Calu3 (cell line): ENCODE measurements at places on chromosomes 6 and 20. TPM values are rescaled to one million over a fixed set of nuclear protein-coding genes. Genes with fewer than 3 reads are reported as not detected.

Gene VWA7
- total RNA-seq, result 22.1 and 37.6 TPM in 2 replicates

Gene CLIC5
- total RNA-seq, result 3.3 and 5.1 TPM in 2 replicates

Gene SNAP25
- 0.73 and 0.83 TPM in 2 replicates for total RNA-seq

GRCh38 chr6:14540810-14541540 is 423.4 kb downstream of the CD83 start:
- peaks cover 7% of the 10 kb centered on the region for H3K4me1 ChIP-seq
- no peak overlapping the region for H3K27ac ChIP-seq
- H3K4me3 ChIP-seq, result no peak overlapping the region
- H3K27me3 ChIP-seq, result no peaks in the 10 kb centered on the region
- DNase-seq, result no peak

DNA sequence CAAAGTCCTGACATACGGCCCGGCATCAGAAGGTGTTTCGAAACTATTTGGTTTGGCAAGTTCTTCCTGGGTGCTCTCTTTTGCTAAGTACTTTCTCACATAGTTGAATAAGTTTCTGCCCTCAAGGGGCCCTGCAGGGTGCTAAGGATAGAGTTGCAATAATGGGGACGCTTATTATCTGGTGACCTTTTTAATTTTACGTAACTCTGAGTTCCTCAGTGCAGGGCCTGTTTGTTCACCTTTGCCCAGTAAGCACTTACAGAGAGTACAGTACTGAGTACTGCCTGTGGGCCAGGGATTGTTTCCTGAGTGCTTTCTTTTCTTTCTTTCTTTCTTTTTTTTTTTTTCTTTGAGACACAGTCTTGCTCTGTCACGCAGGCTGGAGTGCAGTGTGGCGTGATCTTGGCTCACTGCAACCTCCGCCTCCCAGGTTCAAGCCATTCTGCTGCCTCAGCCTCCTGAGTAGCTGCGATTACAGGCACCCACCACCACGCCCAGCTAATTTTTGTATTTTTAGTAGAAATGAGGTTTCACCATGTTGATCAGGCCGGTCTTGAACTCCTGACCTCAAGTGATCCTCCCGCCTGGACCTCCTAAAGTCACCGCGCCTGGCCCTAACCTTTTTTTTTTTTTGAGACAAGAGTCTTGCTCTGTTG is 4.5 kb upstream of the PXMP4 start:
- H3K27me3 ChIP-seq, result no peaks in the 10 kb centered on the region
- no peak overlapping the region for H3K27ac ChIP-seq
- peaks cover 18% of the 10 kb centered on the region for H3K36me3 ChIP-seq
- no peak overlapping the region for H3K4me3 ChIP-seq

DNA sequence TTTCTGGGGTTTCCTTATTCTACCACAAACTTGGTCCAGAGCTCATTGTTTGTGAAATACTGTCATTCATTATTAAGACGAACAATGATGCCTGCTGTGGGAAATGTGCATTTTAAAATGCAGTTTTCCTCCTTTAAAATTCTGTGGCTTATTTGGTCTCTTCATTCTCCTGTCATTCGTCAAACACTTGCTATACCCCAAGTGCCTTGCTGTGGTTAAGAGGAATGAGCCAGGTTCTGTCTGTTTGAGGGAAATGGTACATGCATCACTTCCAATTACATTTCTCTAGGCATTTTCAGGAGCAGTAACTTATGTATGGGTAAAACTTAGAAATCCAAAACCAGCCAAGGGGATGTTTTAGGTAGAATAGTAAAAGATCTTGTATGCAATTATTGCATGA is 1087.7 kb downstream of the KIF16B start:
- no peak for DNase-seq
- no peaks in the 10 kb centered on the region for H3K27me3 ChIP-seq
- no peak overlapping the region for H3K27ac ChIP-seq
- H3K4me3 ChIP-seq, result no peak overlapping the region

DNA sequence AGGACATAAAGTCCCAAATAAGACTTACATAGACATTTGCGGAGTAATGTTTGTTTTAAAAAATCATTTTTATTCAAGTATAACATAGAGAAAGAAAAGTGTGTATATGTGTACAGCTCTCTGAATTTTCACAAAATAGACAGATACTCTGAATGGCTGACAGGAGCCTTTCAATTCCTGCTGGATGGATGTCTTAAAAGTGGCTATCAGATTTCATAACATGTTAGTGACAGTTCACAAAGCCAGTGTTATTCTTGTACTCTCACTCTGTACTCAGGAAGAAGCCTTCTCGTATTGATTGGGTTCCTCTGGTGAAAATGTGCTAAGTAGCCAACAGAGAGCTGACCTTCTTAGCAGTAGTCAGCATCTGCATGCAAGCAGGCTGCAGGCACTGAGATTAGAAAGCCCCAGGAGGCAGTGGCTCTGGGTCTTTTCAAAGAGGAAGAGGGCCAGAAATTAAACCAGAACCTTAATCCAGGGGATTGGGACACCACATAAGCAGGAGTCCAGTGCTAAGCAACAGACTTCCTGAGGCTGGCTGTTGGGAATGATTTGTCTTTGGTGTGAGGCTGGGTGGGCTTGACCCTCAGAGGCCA is 19.7 kb downstream of the SLC17A4 start:
- peaks cover 20% of the 10 kb centered on the region for H3K4me1 ChIP-seq
- no peak overlapping the region for H3K27ac ChIP-seq
- no peaks in the 10 kb centered on the region for H3K36me3 ChIP-seq
- no peak for DNase-seq
